ENCODE measurements at places on chromosomes 7 and 10.
A peak's percentile ranks its signal among the peaks of the same experiment; 100 is the strongest.

DNA sequence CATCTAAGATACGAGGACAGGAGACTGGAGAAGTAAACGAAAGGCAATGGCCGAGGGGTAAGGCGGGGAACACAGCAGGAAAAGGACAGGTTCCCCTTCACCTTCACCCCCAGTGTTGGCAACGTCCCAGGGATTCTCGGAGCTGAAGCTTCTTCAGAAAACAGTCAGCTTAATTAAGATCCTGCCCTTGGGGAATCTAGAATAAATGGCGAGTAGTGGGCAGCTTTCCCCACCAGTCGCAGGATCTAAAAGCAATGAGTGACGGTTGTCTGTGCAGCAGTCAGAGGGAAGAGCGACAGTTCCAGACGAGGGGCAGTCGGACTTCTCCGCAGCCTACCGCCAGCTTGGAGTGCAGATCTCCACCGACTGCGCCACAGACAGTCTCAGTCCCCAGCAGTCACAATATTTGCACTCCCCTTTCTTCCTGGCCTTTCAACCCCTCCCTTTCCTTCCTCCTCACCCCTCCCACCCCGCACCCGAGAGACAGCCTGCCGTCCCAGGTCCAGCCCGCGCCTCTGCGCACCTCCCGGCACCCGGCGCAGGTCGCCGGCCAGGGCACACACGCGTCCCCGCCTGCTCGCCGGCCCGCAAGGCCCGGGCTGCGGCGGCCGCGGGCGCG, 10.9 kb upstream of the SP8 start:
- no peak for DNase-seq

DNA sequence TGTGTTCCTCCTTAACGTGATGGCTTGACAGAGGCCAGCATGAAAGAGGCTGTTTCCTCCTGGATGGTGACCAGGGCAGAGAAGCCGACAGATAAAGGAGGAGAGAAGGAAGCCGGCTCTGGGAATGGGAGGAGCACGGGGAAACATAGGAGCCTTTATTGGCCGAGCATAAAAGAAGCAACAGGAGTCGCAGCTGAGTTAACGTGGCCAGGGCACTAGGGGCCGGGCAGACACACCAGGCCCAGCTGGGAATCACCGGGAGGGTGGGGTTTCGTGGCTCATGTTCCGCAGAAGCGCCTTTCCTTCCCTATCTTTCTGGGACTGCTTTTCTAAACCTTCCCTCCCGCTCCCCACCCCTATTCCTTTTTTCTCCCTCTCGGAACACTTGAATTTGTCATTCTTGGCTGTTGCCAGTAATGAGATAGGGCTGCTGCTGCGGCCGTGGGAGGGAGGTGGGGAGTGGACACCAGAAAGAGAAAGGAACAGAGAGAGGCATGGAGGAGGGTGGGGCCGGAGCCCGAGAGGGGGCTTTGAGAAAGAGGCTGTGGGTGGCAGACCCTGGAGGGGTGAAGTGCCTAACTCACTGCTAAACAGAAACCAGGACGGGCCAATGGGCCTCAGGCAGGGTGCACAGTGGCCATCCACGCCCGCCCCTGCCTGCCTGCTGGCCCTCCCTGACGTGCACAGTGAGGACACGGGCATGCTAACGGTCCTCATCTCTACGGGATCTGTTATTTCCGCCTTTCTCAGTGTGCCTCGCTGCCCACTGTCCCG, 65.2 kb downstream of the COL13A1 start:
- DNase-seq, result no peak

DNA sequence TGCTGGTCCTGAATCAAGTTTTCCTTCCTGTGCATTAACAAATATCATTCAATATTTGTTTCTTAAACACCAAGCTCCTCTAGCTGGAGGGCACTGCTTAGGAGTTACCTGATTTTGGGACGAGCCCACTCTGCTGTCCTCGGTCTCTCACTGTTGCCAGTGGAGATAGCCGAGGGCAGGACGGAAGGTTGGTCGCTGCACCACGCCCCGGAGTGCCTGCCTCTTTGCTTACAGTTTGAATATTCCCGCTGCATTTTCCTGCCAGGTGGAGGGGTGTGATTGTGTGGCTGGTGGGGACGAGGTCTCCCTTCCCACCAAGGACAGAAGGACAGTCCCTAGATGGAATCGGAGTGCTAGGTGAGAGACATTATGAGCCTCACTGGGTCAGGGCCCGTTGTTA, 201.5 kb downstream of the DNAJB6 start:
- DNase-seq, result no peak

DNA sequence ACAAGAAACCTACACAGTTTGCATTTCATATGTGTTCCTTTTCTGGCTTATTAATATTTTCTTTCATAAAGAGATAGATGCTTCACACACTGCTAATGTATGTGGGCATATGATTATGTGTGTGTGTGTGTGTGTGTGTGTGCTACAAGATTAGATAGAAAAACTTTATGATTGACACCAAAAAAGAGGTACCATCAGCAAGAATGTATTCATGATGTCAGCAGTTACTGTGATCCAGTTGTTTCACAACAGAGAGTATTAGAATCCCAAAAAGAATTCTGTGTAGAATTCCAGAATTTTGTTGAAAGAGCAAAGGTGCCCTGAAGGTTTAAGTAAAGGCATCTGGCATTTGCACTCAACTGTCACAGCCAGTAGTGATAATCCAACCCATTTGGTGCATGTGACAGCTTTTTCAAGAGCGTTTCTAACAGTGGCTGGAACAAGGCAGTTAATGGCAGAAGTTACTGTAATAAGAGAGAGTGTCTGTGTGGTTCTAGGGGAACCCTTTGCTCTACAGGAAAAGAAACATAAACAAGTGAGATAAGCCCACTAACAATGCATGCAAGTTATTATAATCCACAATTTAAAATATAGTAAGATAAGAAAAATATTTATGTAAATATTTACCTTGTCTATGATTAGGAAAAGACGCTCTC, 16.6 kb downstream of the RELN start:
- DNase-seq, result no peak

- peak; percentile 11 for DNase-seq
These were observed 78.0 kb downstream of the MKI67 start for GRCh38 chr10:128047991-128048818.

DNA sequence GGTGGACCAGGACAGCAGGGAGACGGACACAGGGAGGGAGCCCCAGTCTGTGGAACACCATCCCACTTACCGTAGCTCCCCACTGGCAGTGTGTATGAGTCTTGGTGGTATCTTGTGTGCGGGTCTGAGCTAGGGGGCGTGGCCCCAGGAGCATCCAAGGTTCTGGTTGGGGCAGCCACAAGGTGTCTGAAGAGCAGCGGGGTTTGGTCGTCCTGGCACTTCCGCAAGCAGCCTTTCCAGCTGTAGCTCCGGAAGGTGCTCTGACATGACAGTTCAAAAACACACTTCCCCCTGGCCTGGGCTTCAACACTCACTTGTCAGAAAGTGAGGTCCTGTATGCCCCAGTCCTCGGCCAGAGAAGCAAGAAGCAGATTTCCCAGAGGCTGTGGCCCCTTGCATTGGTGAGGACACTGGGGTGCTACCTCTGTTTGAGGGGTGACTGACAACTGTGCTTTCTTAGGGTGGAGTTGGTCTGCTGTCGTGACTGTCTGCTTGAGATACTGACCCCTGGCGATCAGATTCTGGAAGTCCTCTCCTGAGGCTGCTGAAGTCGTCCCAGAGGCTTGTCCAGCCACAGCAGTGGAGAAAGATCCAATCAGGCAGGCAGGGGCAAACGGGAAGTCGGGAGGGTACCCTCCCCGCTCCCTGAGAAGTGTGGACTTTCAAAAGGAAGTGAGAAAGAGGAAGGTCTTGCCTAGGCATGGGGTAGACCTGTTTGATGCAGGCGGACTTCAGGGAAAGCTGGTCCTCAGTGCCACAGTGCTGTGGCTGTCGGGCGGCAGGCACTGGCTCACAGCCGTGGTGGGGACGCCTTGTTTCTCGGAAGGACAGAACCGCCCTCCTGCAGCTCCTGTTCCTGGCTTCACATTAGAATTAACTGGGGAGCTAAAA, 51.4 kb upstream of the PFKFB3 start:
- peak; percentile 50 for DNase-seq

DNA sequence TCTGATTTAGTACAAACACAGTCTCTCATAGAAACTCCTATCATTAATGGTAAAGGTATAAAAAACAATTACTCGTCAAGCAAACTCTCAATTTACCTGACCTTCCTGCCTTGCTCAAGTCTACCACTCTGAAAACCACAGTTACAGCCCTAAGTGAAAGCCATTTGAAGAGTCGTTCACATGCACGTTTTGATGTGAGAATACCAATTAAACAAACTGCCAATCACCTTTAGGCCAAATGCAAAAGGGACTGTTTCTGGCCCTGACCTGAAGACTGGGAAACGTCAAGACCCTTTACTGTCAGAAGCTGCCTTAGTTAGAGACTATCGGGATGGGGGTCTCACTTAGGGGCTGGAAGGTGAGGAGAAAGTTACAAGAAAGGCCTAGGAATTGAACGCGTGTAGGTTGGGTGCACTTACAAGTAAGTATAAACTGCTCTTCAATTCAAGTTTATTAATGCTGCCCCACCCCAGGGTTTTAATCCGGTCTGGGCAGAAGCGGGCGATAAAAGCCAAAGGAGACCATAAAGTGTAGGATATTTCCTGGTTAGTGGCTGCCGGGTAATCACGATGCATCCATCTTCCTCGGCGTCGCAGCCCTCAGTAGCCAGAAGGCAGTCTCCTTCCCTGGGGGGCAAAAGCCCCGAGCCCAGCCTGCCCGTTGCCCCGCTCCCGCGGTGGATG, 935 bp downstream of the TM9SF3 start:
- peak; percentile 6 for DNase-seq

DNA sequence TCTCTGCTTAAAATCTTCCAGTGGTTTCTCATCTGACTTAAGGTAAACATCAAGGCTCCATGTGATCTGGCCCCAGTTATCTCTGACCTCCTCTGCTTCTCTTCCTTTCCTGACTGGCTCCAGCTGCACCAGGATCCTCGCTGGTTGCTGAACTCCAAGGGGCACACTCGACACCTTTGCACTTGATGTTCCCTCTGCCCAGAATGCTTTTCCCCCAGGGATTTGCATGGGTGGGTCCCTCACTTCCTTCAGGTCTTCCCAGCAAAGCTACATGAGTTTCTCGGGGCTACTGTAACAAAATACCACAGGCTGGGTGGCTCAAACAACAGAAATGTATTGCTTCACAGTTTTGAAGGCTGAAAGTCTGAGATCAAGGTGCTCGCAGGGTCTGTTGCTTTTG, 166.0 kb upstream of the CDCA7L start:
- no peak for DNase-seq

- no peak for DNase-seq
These were observed 65.3 kb upstream of the ZMIZ1 start for GRCh38 chr10:79003183-79004100.

GRCh38 chr7:124550036-124550435, 215.6 kb downstream of the GPR37 start:
- DNase-seq, result no peak

Data from activated T-helper 1 cell treated with anti-CD3 and anti-CD28 coated beads, Interleukin-12 subunit alpha, Interleukin-12 subunit beta, Interleukin-2, Interleukin-4 antibody, amounts not matched to agents 30 ng/mL and 10 ng/mL and 1 ng/mL, durations not matched to agents 14 hours and 24 hours and 36 hours (primary cell).